ENCODE measurements at places on chromosomes 7 and 10.

GRCh38 chr10:133455196-133455595 is 1.5 kb downstream of the SCART1 start:
- DNase-seq, result no peak

DNA sequence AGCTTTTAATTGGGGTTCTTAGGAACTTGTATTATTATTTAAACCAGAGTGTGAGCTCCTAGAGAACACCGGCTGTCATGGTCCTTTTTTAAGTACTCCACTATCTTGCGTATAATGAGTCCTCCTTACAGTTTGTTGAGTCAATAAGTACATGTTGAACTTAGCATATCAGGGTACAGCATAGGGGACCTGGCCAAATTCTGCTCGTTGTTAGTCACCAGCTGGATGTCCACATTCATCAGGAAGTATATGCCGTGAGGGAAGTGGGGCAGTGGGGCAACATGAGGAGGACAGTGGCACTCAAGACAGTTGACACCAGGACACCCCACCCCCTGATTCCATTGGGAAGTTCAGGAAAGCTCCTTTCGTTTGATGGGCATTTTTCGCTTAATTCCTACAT is 16.6 kb downstream of the RPP30 start:
- no peak for DNase-seq

DNA sequence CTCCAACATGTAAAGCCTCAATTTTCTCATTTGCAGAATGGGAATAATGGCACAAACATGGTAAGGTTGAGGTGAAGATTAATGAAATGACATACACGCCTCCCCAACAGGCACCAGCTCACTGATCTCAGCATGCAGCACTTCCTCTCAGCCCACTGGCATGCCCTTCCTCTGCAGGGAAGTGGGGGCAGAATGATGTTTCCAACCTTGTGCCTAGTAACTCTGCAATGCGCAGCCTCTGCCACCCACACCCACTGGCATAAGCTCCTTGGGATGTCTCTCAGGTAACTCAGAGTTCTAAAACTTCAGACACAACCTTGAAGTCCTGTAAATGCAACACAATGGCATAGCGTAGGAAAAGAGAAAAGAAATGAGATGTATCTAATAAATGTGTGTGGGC is 540.7 kb downstream of the HTR7 start:
- no peak for DNase-seq

- no peak for DNase-seq
Observed at GRCh38 chr7:12139416-12139815, 71.7 kb upstream of the TMEM106B start.

GRCh38 chr10:130226012-130226411 is 89.8 kb downstream of the GLRX3 start:
- no peak for DNase-seq

- no peak for DNase-seq
Observed at GRCh38 chr7:27965650-27966049, 214.9 kb downstream of the JAZF1 start.

DNA sequence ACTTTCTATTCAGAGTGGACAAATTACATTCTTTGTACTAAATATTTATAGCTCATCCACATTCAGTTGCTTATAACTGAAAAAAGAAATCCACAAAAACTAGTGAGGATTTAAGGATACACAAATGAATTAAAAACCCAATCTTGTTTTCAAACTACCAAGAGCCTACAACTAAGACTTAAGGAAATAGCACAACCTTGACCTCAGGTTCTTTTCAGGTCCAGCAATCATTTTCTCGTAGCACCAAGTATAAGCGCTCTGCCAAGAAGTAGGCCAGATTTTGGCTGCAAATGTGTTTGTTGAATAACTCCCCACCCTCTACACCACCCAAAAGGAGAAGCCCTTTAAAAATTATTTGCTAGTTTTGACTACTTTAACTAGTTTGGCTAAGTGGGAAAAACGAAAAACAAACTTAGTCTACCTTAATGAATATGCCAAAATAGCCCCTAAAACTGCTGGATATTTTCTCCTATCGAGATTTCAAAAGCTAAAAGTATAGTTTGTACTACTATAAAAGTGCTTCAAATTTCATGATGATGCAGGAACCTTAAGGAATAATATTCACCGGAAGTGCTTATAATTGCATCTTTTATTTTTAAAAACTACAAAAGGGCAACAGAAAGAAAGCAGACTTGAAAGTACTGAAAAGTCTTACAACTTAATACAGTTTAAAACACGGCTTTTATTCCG is 2.7 kb upstream of the KMT2E start:
- no peak for DNase-seq

- no peak for DNase-seq
Observed at GRCh38 chr10:119539359-119539825, 3.1 kb downstream of the RGS10 start.

DNA sequence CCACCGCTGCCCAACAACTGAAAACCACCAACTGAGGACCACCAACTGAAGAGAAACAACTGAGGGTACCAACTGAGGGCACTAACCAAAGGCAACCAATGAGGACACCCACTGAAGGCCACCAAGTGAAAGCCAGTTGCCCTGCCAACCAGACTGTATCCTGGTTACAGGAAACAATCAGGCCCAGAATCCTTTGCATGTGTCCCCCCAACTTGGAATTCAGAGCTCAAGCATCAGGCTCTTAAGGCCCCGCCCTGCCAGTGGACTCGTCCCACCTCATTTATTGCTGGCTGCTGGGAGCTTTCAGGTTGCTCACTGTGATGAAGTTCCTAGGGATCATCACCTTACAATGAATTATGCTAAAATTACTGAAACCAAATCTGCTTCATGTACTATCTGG is 76.6 kb upstream of the ABI1 start:
- DNase-seq, result no peak

DNA sequence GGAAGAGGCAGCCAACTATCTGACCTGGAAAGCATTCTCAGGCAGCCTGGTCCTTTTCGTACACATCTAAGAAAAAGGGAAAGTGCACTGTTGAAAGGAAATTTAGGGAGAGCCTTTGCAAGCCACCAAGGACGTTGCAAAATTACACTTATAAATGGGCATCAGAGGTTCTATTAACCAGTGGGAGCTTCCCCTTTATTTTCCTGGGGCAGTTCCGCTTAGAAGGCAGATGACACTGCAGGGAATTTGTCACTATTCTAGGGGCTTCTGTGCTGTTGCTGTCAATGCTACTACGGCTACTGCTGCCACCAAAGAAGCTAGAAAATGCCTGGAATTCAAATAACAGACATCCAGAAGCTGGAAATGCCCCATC is 79.6 kb upstream of the AUTS2 start:
- no peak for DNase-seq

Data from WERI-Rb-1 (cell line).